ENCODE measurements at places on chromosomes 16 and 17. TPM values are rescaled to one million over a fixed set of nuclear protein-coding genes. Genes with fewer than 3 reads are reported as not detected.

DNA sequence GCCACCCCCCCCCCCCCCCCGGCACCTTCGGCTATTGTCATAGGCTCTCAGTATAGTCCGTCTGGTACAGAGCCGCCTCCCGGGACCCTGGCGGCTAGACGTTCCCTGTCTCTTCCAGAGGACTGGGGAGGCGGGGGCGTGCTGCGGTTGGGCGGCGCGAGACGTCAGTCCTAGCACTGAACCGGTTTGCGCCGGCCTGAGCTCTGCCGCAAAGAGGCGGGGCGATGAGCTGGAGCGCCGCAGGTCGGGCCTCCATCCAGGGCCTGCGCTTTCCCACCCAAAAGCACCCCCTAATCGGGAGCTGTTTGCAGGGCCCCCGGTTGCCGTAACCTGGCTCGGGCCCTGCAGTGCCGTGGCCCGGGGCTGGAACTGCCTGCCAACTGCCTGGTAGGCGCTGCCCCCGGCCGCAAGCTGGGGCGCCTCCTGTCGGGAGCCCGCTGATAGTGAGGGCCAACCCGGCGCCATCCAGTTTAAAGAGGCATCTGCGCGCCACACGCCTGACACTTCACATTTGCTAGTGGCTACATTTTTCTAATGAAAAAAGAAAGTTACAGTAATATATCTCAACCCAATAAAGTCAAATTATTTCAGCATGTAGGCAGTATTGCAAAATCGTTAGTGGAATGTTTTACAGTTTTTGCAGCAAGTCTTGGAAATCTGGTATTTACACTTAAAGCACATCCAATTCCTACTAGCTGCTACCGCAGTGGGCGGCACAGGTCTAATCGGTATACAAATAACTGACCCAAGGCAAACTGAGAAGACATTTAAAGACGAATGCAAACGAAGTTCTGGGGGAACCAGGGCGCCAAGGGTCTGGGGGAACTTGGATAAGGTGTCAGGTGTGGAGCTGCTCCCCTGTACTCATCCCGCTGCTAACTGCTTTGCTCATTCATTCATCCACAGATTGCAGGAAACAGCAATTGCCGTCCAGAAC lies 753 bp upstream of the USP22 start:
- peak; percentile 98 for DNase-seq

- no peak for DNase-seq
Observed at GRCh38 chr17:66944351-66945146, 20.0 kb upstream of the CACNG4 start.

DNA sequence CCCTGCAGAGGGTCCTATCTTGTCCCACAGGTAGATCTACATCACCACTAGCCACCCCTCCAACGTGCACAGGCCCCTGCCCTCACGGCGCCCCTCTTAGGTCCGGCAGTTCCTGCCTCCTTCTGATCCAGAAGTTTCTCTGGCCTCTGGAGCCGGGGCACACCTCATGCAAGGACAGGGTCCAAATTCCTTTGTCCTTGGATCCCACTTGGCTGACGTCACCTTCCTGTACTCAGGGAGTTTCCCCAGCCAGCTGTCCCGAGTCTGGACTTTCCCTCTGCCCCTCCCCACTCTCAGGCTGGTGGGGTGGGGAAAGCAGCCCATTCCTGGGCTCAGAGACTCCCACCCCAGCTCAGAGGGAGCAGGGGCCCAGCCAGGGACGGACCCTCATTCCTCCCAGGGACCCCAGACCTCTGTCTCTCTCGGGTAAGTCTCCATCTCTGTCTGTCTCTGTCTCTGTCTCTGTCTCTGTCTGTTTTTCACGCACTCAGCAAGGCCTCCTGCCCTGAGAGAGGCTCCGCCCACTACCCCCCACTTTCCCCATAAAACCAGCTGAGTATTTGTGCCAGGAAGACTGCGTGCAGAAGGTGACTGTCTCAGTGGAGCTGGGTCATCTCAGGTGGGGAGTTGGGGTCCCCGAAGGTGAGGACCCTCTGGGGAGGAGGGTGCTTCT lies at the start of gene IL32:
TSS of gene IL32 (plus strand) at position 572 of the 673 bp plus-strand sequence. CDS start 172 bp downstream, outside the sequence.
- DNase-seq = no peak

- DNase-seq = no peak
Observed at GRCh38 chr16:53948734-53949430, 244.9 kb downstream of the FTO start.

DNA sequence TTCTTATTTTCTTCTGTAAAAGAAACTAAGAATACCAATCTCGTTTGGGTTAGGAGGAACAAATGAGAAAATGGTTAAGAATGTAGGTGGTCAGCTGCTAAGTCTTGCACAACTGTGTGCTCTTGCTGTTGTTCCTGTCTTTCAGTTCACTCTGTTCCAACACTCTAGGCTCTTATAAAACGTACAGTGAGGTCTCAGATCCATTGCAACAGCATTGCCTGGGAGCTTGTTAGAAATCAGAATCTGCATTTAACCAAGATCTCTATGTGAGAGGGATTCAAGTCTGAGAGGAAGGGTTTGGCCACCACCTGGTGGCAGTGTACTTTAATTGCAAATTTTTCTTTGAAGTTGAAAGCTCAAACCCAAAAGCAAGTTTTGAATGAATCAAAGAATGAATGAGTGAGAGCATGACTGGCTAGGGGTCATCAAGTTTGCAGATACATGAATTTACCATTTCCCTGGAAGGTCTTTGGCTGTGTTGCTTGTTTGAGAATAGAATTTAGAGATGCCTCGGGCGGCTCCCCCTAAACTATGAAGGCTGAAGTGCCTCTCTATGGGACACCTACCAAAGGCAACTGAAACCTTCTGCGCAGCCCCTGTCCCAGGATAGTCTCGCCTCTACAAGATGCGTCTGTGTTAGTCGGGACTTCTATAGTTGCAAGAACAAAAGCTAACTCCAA lies 2.5 kb downstream of the ALOX15B start:
- DNase-seq = peak; percentile 36

- DNase-seq = no peak
Observed at GRCh38 chr17:2904135-2904534, 107.9 kb downstream of the RAP1GAP2 start.

DNA sequence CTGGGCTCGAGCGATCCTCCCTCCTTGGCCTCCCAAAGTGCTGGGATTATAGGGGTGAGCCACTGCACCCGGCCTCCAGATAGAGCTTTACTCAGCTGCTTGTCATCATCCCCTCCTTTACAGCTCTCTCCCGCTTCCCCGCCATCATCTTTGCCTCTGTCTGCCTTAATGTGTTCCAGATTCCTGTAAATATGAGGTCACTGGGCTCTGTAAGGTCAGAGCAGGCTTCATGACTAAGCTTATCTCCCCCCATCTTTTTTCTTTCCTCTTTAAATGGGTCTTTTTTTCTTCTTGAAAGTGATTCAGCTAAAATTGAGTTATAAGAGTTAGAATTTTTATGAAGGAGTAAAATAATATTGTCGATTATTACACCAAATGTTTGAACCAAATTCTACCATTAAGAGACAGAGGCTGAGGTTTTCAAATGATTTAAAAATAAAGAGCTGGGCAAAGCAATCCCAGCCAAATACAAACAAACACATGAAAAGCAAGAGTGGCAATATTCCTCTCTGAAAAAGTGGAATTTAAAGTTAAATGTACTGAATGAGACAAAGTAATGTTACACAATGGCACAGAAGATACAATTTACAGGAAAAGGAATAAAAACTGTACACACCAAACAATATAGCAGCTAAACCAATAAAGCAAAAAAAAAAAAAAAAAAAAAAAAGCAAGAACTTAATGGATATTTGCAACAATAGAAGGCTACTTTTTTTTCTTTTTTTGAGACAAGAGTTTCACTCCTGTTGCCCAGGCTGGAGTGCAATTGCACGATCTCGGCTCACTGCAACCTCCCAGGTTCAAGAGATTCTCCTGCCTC lies 62.1 kb downstream of the CRISPLD2 start:
- DNase-seq = no peak

Gene TOM1L1
- total RNA-seq = 108 TPM
